NCI-H2029 treated with DMSO at 0.1 percent for 48 hours (cell line): ENCODE measurements at places on chromosomes 11 and 22.

DNA sequence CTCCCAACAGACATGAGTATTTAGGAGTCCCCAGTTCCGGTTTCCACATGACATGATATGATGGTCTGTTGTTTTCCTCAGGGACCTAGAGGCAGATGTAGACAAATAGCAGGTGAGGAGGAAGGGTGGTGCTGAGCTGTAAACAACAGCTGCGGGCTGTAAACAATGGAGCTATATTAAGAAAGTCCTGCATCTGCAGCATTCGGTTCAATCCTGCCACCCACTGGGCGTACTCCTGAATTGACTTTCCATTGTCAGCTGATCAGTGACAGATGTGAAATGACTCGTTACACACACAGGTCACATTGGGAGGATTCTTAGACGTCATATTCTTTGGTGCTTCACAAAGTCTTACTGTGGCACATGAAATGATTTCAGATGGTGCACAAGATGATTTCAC is 26.8 kb upstream of the RAG1 start:
- no peak for DNase-seq

DNA sequence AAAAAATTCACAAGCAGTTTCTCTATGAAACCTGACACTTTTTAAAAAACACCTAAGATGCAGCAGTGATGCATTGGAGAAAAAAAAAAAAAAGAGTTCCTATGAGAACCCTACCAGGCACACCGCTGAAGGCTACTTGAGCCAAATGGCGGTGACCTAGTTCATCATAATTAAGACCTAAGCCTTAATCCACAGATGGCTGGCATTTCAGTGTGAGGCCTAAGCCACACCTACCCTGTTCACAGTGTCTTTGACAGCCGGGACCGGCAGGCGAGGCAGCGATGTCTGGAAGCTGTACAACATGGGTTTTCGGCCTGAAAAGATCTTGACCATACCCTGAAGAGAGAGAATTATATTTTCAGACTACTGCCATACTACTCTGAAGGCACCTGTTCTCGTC is 38.0 kb downstream of the CPT1A start:
- DNase-seq: no peak

DNA sequence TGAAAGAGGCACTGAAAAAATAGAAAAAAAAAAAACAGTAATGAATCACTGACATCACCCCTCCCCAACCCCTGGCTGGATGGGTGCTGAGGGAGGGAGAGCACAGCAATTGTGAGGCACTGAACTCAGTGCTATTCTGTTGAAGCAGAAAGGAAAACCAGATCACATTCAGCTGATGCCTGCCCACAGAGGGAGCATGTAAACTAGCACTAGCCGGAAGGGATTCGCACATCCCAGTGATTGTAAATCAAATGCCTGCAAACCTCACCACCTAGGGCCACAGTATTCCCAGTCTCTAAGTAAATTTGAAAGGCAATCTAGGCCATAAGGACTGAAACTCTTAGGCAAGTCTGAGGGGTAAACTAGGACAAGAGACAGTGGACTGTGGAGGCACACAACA is 772.0 kb upstream of the CCDC179 start:
- no peak for DNase-seq

DNA sequence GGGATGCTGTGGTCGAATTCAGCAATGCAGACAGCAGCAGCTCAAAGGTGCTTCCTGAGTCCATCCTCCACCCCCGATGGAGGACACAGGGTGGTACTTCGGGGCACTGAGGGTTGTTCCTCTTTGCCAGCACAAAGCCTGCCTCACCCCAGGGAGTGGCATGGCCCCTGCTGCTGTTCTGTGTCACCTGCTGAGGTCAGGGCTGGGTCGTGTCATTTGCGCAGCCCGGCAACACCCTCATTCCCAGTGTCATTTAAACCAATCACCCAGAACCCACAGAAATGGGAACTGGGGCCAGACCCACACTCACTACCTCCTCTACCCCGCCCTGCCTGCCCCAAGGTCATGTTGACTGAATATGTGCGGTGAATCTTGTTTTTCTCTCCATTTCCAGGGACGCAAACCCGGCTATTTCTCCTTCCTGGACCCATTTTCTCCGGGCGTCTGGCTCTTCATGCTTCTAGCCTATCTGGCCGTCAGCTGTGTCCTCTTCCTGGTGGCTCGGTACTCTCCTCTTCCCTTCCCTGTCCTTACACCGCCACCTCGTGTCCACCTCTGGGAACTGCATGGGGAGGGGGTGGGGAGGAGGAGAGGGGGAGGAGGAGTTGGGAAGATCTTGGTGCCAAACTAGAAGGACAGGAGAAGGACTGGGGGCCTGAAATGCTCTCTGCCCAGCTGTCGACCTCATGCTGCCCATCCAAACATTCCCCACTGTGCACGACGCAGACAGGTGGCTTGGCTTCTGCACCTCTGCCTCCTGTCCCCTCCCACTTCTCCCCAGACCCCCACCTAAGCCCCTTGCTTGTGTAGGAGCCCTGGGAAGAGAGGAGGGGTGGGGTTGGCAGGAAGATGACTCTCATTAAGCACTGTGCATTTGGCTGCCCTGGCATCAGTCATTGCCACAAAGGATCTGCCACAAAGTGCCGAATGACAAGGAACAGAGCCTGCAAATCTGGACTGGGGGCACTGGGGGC is 71.2 kb upstream of the TBCEL start:
- peak; percentile 62 for DNase-seq
